Daoy (cell line): ENCODE measurements at places on chromosomes 6 and 20. TPM values are rescaled to one million over a fixed set of nuclear protein-coding genes. Genes with fewer than 3 reads are reported as not detected.

FOXA2 gene
- 0.33 and 0.57 TPM in 2 replicates for total RNA-seq

SLC4A11 gene
- 0.34 and 0.57 TPM in 2 replicates for total RNA-seq

NQO2 gene
- 8.5 and 17.5 TPM in 2 replicates for total RNA-seq

BCLAF1 gene
- total RNA-seq, result 168 and 271 TPM in 2 replicates

RCAN2 gene
- total RNA-seq, result 1.6 and 2.0 TPM in 2 replicates

MRAP2 gene
- 0.92 and 1.9 TPM in 2 replicates for total RNA-seq
